Gastrocnemius medialis (tissue), 4 donors: ENCODE measurements at places on chromosomes 6 and 20. TPM values are rescaled to one million over a fixed set of nuclear protein-coding genes. Genes with fewer than 3 reads are reported as not detected.

Gene ZNF292
- total RNA-seq: 21.7 TPM

Gene TMEM74B
- 0.82 TPM for total RNA-seq

DNA sequence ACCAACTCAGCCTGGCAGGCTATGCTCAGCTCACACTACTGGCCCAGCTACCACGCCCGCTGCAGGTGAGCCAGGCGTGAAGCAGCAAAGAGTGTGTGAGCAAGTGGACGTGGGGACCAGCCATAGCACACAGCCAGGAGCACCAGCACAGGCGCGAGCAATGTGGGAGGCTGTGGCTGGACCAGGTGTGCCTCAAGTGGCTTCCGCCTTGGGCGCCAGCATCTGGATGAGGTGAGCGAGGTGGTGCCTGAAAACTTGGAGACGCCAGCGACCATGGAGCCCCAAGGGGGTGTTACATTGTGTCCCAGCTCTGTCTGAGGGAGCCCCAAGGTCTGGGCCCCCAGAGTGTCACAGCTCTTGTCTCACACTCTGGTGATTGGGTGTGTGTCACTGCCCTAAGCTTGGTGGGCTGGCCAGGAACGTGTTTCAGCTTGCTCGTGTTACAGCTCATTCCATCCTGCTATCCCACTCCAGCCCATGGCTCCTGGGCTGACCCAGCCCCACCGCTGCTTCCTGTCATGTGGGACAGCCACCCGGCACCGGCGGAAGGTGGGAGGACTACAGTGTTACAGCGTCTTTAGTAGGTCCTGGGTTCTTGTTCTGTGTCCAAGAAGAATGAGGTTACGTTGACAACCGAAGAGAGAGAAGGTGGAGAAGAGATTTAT, 508.0 kb upstream of the MMS22L start:
- no peak for DNase-seq

DNA sequence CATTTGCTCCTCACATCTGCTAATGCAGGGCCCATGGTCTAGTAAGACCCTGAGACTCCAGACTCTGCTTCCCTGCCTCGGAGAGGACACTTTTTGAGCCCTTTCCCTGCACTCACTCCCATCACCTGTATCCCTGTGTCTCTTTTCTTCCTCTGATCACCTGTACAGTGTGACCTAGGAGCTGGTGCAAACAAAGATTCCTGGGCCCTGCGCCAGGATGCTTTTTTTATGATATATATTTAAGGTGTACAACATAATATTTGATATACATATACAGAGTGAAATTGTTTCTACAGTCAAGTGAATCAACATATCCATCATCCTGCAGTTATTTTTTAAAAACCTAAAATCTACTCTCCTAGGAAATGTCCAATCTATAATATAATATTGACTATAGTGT, 355.4 kb downstream of the MAFB start:
- DNase-seq: no peak

- DNase-seq: peak; percentile 15
Observed at GRCh38 chr20:50019466-50020256, 36.9 kb downstream of the SNAI1 start.

DNA sequence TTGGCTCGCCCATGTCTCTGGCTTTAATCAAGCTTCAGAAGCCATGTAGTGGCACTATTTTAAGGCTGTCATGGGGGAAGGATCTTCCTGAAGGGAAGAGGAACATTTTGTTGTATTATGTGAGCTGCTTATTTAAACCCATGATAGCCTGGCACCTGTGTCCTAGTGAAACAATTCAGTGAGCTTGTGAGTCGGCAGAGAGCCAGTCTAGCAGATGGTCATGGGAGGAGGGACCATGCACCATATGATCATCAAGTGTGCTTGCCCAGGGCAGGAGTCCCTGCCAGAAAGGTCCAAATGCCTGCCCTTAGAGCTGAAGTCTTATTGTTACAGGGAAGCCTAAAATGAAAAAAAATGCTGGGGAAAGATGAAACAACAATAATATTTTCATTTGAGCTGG, 132.9 kb downstream of the PRDM13 start:
- peak; percentile 68 for DNase-seq

- DNase-seq: no peak
Observed at GRCh38 chr6:134888316-134888715, 61.6 kb downstream of the ALDH8A1 start.
